NCI-H1105 treated with DMSO at 0.1 percent for 48 hours (cell line): ENCODE measurements at places on chromosomes 7 and 10.

DNA sequence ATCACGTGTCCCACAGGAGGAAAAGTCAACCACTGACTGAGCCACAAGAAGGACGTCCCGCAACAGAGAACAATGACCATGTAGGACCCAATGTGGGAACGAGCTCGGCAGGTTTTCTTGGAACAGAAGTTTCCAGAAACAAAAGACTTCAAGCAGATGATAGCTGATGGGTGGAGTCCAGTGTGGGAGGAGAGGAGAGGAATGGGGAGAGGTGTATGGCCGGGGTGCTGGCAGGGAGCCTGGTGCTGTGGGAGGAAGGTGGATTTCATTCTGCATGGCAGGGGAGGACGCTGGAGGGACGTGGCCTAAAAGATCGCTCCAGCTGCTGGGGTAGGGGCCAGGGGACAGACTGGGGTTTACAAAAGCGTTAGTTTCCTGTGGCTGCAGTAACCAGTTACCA lies 48.5 kb upstream of the LMTK2 start:
- no peak for DNase-seq

- no peak for DNase-seq
Observed at GRCh38 chr10:78384049-78384431, 350.4 kb downstream of the RPS24 start.

DNA sequence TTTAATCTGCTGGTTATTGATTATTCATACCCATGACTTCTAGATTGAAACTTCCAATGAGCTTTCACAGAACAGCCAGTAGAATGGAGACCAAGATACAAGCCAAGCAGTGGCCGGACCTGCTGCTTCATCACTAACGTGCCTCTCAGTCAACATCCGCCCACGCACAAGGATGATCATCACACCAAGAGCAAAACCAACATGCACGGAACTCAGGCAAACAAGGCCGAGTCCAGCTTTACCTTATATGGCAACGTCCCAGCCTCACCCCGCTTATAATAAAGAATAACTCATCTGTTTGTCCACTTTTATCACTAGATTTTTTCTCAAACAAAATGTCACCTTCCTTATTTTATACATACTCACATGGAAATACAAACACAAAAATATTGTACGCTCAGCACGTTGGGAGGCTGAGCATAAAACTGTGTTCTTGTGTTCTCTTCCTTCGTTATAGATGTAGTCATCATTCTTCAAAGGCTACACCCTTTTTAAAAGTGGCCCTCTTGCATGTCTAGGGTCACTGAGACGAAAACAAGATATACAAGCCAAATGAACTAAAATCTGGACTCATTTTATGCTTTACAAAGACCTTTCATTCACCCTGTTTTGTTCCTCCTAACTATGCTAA lies 122.7 kb downstream of the SFMBT2 start:
- no peak for DNase-seq

DNA sequence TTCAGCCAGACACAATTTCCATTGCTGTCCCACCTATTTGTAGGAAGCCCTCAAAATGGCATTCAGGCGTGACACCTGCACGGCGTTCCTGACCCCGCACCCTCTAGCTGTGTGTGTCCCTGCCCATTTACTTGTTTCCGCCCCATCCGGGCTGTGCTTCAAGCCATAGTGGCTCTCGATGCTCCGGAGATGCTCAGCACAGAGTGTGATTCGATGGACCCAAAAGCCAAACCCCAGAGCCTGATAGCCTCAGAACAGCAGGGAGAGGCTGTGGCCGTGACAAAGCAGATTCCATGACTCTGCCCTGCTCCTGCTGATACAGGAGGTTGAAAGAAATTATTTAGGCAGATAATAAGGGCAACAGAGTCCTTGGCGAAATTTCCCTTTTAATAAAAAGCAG lies 13.4 kb downstream of the BUD31 start:
- DNase-seq = peak; percentile 76
